ENCODE measurements at places on chromosomes 7 and 10.

- DNase-seq, result no peak
Observed at GRCh38 chr7:105639667-105640493, 58.6 kb upstream of the EFCAB10 start.

- peak; percentile 81 for DNase-seq
Observed at GRCh38 chr7:142516038-142516501, 233.2 kb upstream of the PRSS1 start.

DNA sequence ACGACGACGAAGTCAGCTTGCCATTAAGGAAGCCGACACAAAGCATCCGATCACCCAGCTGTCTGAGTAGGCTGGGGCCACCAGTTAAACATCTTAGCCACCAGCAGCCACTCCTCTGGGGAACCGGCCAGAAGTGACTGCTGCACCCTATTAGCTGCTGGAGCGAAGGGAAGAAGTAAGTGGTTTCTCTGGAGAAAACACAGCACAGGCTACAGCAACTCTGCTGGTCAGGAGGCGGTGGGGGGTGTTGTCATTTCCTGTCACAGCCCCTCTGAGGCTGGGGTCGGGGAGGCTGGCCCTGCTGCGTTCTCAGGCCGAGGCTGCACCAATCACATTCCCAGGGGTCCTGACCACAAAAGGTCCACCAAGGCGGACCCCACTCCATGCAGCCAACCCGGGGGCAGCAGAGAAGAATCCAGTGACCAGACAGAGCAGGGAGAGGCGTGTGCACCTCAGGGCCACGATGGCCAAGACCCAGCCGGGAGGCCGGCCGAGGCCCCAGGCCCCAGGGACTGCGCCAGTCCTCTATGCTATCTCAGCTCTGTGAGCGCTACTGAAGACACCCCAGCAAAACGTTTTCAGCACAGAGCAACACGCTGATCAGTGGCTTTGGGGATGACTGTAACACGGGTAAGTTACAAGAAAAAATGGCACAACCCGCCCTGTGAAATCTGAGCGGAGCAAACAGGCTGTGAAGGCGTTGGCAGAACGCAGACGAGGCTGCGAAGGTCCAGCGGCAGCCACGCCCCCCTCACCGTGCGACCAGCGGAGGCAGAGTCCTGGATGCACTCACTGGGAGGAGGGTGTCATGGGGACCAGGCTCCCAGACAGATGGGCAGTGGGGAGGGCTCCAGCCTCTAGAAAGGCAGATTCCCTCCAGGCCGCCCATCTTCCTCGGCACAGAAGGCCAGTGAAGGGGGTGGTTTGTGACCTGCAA is 24.8 kb downstream of the STK32C start:
- DNase-seq, result no peak

DNA sequence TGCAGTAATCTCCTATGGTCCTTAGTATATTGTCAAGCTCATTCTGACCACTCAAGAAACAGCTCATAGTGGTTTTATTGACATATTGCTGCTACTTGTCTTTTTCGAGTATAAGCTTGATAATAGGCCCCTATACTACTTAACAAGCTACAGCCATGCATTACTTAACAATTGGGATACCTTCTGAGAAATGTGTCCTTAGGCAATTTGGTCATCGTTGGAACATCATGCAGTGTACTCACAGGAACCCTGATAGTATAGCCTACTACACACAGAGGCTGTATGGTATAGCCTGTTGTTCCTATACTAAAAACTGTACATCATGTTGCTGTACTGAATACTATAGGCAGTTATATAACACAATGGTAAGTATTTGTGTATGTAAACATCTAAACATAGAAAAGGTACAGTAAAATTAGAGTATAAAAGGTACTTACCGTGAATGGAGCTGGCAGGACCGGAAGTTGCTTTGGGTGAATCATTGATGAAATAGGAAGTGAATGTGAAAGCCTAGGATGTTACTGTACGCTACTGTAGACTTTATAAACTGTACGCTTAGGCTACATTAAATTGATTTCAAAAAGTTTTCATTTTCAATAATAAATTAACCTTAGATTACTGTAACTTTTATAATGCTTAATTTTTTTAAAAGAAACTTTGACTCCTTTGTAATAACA is 160.9 kb downstream of the LRRC4 start:
- DNase-seq, result no peak

- no peak for DNase-seq
Observed at GRCh38 chr10:60778971-60779796, 906 bp downstream of the CDK1 start.

DNA sequence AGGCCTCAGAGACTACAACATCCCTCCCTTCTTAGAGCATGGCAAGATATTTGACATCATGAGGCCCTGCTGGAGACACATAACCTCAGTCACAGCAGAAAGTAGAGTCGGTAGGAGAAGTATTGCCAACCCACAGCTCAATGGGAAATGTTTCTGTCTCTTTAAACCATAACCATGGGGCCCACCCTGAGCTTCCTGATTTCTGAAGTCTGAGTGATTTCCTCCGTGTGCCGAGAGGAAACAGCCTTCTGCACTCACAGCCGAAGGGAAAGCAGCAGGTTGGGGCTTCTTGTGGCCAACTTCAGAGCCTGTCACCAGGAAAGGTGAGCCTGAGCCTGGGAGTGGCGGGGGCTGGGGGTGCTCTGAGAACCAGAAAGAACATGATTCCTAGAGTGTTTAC is at the start of gene GIMAP1:
Gene GIMAP1, plus strand, starts transcription at position 246 of the 400 bp plus-strand sequence. CDS start 2,435 bp downstream, outside the sequence.
- no peak for DNase-seq

GRCh38 chr10:71848325-71849275 is 2.5 kb downstream of the PSAP start:
- no peak for DNase-seq

GRCh38 chr10:2676455-2676854 is 390.9 kb upstream of the PFKP start:
- DNase-seq, result no peak

DNA sequence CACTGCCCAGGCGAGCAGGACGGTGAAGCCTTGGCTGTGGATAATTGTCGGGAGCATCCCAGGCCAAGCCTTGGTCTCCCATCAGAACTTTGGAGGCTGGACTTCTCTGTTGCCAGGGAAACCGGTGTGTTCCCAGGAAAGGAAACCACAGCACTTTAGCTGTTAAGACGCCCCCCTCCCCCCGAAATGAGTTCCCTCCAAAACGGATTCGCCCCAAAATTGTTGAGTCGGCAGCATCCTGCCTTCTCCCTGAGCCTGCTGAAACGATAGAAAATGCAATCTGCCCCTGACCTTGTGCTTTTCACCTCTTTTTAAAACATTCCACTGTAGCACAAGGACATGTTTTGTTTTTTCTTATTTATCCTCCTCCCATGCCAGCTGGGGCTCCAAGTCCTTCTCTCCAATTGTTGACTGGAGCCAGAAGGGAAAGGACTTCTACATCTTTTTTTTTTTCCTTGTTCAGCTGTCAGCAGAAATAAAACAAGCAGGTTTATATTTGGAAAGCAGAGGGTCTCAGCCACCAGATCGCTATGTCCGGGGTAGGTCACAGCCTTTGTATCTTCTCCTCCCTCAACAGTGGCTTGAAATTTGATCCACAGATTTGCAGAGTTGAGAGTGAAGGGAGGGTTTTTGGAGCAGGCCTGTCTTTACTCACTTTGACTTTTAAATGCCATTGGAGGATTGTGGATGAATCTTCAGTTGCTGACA is 116.5 kb downstream of the ZMIZ1 start:
- DNase-seq, result peak; percentile 75

GRCh38 chr10:27714349-27714748 is 31.3 kb downstream of the MKX start:
- peak; percentile 21 for DNase-seq

- peak; percentile 5 for DNase-seq
Observed at GRCh38 chr7:121832347-121832746, 40.6 kb upstream of the PTPRZ1 start.

All from LHCN-M2 (cell line).